Natural killer cell treated with Interleukin-12 subunit alpha and Interleukin-12 subunit beta and Interleukin-15 and Interleukin-18, amount 100 ng/mL, for 72 hours (primary cell): ENCODE measurements at places on chromosomes 6 and 20. TPM values are rescaled to one million over a fixed set of nuclear protein-coding genes. Genes with fewer than 3 reads are reported as not detected.

GRCh38 chr20:40010483-40010882 lies 678.6 kb downstream of the MAFB start:
- no peak for DNase-seq
- H3K36me3 ChIP-seq: no peaks in the 10 kb centered on the region
- no peak overlapping the region for H3K4me3 ChIP-seq
- no peak overlapping the region for H3K27ac ChIP-seq
- H3K4me1 ChIP-seq: no peaks in the 10 kb centered on the region

DNA sequence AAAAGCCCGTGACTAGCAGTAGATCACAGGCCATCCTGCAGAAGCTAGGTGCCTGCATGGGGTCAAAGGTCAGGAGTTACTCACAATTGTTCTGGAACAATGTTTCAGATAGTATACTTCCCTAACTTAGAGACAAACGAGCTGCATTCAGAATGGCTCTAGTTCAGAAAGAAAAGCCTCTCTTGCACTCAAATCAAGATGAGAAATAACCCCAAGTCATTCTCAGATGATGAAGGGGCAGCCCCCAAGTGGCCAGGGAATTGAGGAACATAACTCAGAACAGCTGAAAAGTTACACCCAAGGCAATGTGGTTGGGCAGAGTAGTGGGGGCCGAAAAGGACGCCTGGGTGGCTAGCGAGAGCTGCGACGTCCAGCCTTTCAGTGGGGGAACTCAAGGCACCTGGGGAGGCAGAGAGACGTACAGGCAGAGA lies 27.8 kb downstream of the FYN start:
- H3K4me1 ChIP-seq: peaks cover 53% of the 10 kb centered on the region
- peaks cover 6% of the 10 kb centered on the region for H3K36me3 ChIP-seq
- H3K27me3 ChIP-seq: no peaks in the 10 kb centered on the region
- no peak overlapping the region for H3K27ac ChIP-seq
- peak overlapping the region; percentile 79 for H3K4me3 ChIP-seq
- DNase-seq: no peak

GRCh38 chr20:20457392-20458126 lies 89.7 kb downstream of the INSM1 start:
- DNase-seq: no peak
- H3K4me3 ChIP-seq: peak overlapping the region; percentile 42
- H3K36me3 ChIP-seq: peaks cover 4% of the 10 kb centered on the region
- H3K27ac ChIP-seq: peak overlapping the region; percentile 32
- peaks cover 29% of the 10 kb centered on the region for H3K4me1 ChIP-seq
- no peaks in the 10 kb centered on the region for H3K27me3 ChIP-seq

DNA sequence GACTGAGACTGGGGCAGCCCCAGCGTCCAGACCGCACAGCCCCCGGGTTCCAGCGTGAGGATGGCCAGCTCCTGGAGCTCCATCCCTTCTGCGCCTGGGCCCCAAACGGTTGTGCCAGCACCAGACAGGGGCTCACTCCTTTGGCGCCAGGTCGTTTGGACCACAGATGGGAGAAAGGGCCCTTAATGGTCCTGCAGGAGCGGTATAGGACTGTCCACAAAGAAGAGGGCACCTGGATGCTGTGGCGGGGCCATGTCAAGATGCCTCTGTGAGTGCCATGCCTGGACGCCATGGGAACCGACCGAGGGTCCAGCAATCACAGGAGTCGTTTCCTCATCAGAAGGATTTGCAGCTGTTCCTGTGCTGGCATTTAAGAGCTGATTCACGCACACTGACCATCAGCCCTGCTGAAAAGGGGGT lies 82.7 kb downstream of the DLL1 start:
- H3K4me3 ChIP-seq: no peak overlapping the region
- H3K36me3 ChIP-seq: peaks cover 10% of the 10 kb centered on the region
- H3K4me1 ChIP-seq: peaks cover 5% of the 10 kb centered on the region
- no peak for DNase-seq

The PLA2G7 gene
- total RNA-seq: not detected

The CAGE1 gene
- total RNA-seq: 0.76 TPM

- H3K27ac ChIP-seq: no peak overlapping the region
- DNase-seq: no peak
- no peak overlapping the region for H3K4me3 ChIP-seq
These were observed 551.1 kb upstream of the SYNCRIP start for GRCh38 chr6:86193821-86194220.

The MMP24 gene
- total RNA-seq: not detected

DNA sequence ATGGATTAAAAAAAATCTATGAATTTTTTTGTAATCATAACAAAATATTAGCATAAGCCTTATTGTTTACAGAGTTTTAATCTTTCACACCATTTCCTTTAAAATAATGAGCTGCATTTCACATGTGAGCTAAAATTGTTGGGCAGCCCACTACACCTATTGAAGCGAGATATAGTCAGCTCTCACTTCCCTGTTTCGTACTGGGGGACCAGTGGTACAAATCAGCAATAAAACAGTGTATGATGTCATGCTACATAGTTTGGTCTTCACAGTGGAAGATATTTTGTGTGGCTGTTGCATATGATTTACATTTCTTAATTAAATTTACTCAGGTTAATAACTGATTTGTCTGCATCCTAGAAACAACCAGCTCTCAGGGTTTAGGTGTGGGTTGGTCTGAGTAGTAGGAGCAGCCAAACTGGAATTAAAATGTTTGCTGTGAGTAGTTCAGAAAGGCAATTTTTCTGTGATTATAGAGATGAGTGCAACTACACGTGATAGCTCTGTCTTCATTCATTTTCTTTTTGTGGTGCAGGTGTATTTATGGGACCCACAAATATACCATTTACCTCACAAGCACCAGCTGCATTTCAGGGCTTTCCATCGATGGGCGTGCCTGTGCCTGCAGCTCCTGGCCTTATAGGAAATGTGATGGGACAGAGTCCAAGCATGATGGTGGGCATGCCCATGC lies 99.3 kb downstream of the B3GAT2 start:
- H3K36me3 ChIP-seq: no peaks in the 10 kb centered on the region
- no peaks in the 10 kb centered on the region for H3K4me1 ChIP-seq
- H3K4me3 ChIP-seq: no peak overlapping the region
- no peak overlapping the region for H3K27ac ChIP-seq

GRCh38 chr6:16956361-16956760 lies 145.5 kb upstream of the STMND1 start:
- H3K27me3 ChIP-seq: peaks cover 35% of the 10 kb centered on the region
- H3K4me1 ChIP-seq: peaks cover 9% of the 10 kb centered on the region
- no peak overlapping the region for H3K4me3 ChIP-seq
- H3K27ac ChIP-seq: no peak overlapping the region
- DNase-seq: no peak

GRCh38 chr6:134873500-134874388 lies 76.2 kb downstream of the ALDH8A1 start:
- no peak overlapping the region for H3K4me3 ChIP-seq
- H3K27ac ChIP-seq: no peak overlapping the region
- no peaks in the 10 kb centered on the region for H3K27me3 ChIP-seq
- DNase-seq: no peak

DNA sequence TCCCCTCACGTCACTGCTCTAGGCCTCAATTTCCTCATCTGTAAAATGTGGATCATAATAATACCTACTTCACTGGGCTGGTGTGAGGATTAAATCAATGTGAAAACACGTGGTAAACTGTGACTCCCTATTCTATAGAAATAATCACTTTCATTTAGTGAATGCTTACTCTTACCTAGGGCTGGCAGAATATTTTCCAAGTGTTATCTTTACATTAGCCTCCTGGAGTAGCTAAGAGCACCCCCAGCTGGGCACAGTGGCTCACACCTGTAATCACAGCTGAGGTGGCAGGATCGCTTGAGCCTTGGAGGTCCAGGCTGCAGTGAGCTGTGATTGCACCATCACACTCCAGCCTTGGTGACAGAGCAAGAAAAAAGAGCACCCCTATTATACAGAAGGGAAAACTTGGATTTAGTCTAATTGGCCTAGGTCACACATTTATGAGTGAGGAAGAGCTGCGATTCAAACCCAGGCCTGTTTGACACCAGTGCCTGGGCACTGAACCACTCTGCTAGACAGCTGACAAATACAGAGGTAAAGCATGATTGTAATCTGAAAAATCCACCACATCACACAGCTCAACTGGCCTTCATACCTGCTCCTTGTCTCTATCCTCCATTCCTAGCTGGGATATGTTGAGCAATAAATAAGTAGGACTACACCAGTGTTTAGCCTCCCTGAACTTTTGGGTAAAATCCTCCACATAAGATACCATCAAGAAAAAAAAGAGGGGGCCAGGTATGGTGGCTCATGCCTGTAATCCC lies 1.4 kb upstream of the SNTA1 start:
- H3K36me3 ChIP-seq: no peaks in the 10 kb centered on the region
- no peak for DNase-seq

The NKAIN2 gene
- not detected for total RNA-seq

- peaks cover 40% of the 10 kb centered on the region for H3K27me3 ChIP-seq
- H3K4me3 ChIP-seq: no peak overlapping the region
- H3K27ac ChIP-seq: no peak overlapping the region
- DNase-seq: no peak
- H3K36me3 ChIP-seq: no peaks in the 10 kb centered on the region
These were observed 23.1 kb downstream of the ELOVL2 start for GRCh38 chr6:11021003-11021402.

GRCh38 chr6:16802071-16802470 lies 40.8 kb upstream of the ATXN1 start:
- H3K4me1 ChIP-seq: no peaks in the 10 kb centered on the region
- no peaks in the 10 kb centered on the region for H3K36me3 ChIP-seq
- no peak for DNase-seq
- H3K27ac ChIP-seq: no peak overlapping the region
- no peak overlapping the region for H3K4me3 ChIP-seq

GRCh38 chr6:3786141-3786540 lies 34.6 kb upstream of the PXDC1 start:
- H3K27me3 ChIP-seq: peaks cover 2% of the 10 kb centered on the region
- no peak overlapping the region for H3K27ac ChIP-seq
- H3K4me3 ChIP-seq: no peak overlapping the region
- H3K4me1 ChIP-seq: no peaks in the 10 kb centered on the region

DNA sequence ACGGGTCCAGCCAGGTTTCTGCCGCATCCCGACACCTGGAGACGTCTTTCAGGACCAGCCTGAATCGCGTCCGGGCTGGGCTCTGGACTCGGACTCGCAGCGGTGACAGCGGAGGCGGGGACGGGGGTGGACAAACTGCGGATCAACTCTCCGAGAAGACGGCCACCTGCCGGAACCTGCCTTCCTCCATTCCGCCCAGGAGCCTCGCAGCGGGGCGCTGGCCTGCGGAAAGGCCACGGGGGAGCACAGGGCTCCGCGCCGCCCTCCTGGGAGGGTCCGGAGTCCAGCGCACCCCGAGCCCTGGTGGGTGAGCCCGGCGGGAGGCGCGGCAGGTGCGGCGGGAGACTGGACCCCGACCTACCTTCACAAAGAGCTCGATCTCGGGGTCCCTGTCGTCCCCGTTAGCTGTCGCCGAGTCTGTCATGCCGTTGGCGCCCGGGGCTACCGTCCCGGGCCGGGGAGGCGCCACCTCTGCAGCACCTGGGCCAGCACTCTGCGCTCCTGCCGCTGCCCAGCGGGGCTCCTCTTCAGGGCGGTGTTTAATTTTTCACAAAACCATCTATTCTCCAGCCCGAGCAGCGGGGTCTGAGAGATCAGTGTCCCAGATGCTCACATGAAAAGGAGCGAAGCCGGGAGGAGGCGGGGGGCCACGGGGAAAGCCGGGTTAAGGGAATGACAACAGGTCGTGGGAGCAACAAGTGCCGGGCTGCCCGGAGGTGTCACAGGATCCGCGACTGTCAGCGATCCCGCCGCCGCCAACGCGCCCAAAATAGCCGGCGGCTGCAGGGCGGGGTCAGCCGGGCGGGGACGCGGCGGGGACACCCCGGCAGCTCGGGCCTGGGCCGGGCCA lies at the start of gene CLIC5:
TSS of gene CLIC5 (minus strand) at position 742 of the 850 bp plus-strand sequence. CDS start at position 424, 318 bp downstream.
- H3K27ac ChIP-seq: no peak within 1 kb of the TSS
- H3K36me3 ChIP-seq: peaks cover 6% of the 10 kb centered on the region
- DNase-seq: peak; percentile 66
- peaks cover 33% of the 10 kb centered on the region for H3K4me1 ChIP-seq
- H3K4me3 ChIP-seq: peak within 1 kb of the TSS; percentile 63
- H3K27me3 ChIP-seq: peaks cover 25% of the 10 kb centered on the region

DNA sequence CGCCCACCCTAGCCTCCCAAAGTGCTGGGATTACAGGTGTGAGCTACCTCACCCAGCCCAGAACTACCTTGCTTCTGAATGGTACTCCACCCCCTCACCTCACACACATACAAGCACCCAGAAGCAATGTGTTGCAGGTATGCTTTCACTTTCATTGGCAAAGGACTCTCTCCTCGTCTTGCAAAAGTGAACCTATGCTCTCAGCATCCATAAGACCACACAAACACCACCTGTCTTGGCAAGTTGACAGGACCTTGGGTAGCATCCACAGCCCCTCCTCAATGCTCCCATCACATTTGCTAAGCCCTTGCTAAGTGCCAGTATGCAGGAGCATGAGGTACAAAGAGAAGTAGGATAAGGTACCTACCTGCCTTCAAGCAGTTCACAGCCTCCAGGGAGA lies 3.7 kb downstream of the KIF13A start:
- no peak overlapping the region for H3K27ac ChIP-seq
- H3K36me3 ChIP-seq: peaks cover 5% of the 10 kb centered on the region
- H3K4me3 ChIP-seq: no peak overlapping the region
- H3K4me1 ChIP-seq: peaks cover 24% of the 10 kb centered on the region

- H3K36me3 ChIP-seq: no peaks in the 10 kb centered on the region
- H3K4me3 ChIP-seq: no peak overlapping the region
- no peaks in the 10 kb centered on the region for H3K4me1 ChIP-seq
- H3K27me3 ChIP-seq: peaks cover 37% of the 10 kb centered on the region
- no peak overlapping the region for H3K27ac ChIP-seq
These were observed 369.8 kb upstream of the ARID1B start for GRCh38 chr6:156407334-156407733.

The NPEPL1 gene
- 23.6 TPM for total RNA-seq

DNA sequence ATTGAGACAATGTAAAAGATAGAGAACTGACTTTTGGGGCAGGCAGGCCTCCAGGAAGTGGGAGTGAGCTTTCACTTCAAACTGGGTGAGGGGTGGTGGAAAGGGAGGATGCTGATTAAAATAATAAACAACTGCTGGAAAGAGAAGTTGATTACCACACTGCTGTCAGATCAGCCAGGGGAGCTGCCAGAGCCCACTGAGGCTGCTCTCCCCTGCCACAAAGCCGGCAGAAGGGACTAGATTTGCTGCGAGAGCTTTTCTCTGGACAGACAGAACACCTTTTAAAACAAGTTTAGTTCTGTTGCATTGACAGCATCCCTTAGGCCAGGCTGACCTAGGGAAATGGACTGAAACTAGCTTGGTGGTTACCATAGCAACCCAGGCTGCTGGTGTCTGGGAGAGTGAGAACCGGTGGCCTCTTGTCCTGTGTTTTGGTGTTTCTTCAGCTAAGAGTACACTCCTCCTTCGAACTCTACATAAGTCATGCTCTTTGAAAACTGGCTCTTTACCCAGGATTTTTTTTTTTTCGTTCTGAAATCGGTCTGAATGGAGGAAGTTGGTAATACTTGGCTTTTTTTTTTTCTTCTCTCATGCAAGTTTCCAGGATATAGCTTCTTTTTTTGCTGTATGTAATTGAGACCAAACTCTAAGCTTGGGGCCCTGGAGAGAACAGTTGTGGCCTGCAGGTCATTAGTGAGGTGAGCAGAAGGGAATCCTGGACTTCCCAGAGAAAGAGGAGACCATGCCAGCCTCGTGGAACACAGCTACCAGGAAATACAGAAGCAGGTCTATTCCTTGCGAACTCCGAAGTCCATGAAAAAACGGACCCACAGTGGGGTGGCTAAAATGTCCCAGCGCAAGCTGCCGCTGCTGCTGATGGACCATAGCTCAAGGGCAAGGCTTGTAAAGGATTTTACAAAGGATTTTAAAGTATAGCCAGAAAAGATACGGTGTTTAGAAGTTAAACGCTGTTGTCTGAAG lies 374.4 kb downstream of the UTRN start:
- peaks cover 4% of the 10 kb centered on the region for H3K36me3 ChIP-seq
- H3K4me3 ChIP-seq: peak overlapping the region; percentile 76
- peak overlapping the region; percentile 91 for H3K27ac ChIP-seq
- peak; percentile 71 for DNase-seq

The OR2H2 gene
- not detected for total RNA-seq

GRCh38 chr6:83822629-83823169 lies 30.5 kb upstream of the RIPPLY2 start:
- DNase-seq: no peak
- no peaks in the 10 kb centered on the region for H3K4me1 ChIP-seq
- no peaks in the 10 kb centered on the region for H3K36me3 ChIP-seq
